A673 (cell line): ENCODE measurements at places on chromosomes 12 and 14. TPM values are rescaled to one million over a fixed set of nuclear protein-coding genes. Genes with fewer than 3 reads are reported as not detected.

DNA sequence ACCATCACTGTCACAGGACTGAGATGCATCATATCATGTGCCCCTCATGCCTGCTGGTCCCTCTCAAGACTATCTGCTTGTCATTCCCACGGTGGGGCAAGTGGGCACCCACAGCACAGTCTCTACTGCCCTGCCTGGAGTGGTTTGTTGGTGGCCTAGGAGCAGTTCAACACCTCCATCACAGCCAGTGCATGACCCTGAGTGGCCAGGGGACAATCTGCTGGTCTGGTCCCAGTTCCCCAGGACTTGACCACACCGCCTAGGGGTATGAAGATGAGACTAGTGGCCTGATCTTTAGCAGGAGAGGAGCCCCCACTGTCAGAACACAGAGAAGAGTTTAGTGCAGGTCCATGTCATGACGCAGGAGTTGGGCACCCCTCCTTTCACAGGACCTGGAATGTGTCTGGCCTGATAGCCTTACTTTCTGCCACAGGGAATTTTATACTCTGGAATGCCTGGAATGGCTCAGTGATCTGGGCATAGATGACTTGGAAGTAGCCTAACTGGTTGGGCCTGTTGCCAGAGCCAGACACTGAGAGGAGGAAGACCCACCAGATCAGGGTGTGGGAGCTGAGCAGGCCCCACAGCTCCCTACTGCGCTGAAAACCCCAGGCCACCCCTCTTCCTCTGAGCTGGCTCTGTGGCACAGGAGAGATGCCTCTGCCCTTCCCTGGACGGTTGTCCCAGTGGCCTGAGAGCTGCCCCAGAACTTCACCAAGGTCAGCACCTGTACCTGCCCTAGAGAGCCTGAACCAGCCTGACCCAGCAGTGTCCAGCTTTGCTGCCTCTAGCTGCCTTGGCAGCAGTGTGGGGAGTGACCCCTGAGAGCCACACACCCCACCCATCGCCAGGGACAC, 83.3 kb downstream of the PUS7L start:
- peaks cover 10% of the 10 kb centered on the region for H3K27me3 ChIP-seq
- no peak for DNase-seq
- H3K36me3 ChIP-seq: no peaks in the 10 kb centered on the region
- no peaks in the 10 kb centered on the region for H3K4me1 ChIP-seq
- H3K4me3 ChIP-seq: no peak overlapping the region
- no peak overlapping the region for H3K27ac ChIP-seq

- no peak overlapping the region for H3K27ac ChIP-seq
- H3K36me3 ChIP-seq: no peaks in the 10 kb centered on the region
- no peak overlapping the region for H3K4me3 ChIP-seq
- peak; percentile 60 for DNase-seq
These were observed 90.9 kb downstream of the GALNT9 start for GRCh38 chr12:132238488-132238854.

- no peak for DNase-seq
- H3K4me3 ChIP-seq: no peak overlapping the region
- H3K36me3 ChIP-seq: no peaks in the 10 kb centered on the region
These were observed 32.7 kb downstream of the DDX47 start for GRCh38 chr12:12845794-12846243.

- H3K4me3 ChIP-seq: no peak overlapping the region
- no peak overlapping the region for H3K27ac ChIP-seq
- peaks cover 42% of the 10 kb centered on the region for H3K4me1 ChIP-seq
- H3K36me3 ChIP-seq: no peaks in the 10 kb centered on the region
These were observed 126.9 kb upstream of the FGD4 start for GRCh38 chr12:32272465-32272864.

- H3K4me3 ChIP-seq: no peak overlapping the region
- no peaks in the 10 kb centered on the region for H3K27me3 ChIP-seq
- no peak for DNase-seq
- no peak overlapping the region for H3K27ac ChIP-seq
- no peaks in the 10 kb centered on the region for H3K36me3 ChIP-seq
These were observed 240.3 kb upstream of the PDZRN4 start for GRCh38 chr12:40947797-40948196.

DNA sequence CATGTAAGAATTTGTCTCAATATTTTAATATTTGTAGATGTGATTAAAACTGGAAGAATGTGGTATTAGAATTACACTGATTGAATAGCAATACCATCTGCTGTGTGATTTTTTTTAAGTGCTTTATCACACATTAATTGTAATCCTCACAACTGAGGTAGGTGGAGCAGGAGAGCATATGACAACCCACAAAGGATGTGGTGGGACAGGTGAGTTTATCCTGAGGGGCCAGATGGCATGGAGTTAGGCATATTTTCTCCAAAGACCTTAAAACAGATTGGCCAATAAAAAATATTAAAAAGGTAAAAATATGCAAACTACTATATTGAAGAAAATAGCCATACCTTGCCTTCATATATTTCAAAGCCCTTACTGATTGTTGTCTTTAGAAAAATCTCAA, 7.8 kb downstream of the LRRC10 start:
- DNase-seq: no peak
- no peaks in the 10 kb centered on the region for H3K4me1 ChIP-seq
- no peaks in the 10 kb centered on the region for H3K27me3 ChIP-seq
- peaks cover 56% of the 10 kb centered on the region for H3K36me3 ChIP-seq
- no peak overlapping the region for H3K4me3 ChIP-seq
- H3K27ac ChIP-seq: no peak overlapping the region

DNA sequence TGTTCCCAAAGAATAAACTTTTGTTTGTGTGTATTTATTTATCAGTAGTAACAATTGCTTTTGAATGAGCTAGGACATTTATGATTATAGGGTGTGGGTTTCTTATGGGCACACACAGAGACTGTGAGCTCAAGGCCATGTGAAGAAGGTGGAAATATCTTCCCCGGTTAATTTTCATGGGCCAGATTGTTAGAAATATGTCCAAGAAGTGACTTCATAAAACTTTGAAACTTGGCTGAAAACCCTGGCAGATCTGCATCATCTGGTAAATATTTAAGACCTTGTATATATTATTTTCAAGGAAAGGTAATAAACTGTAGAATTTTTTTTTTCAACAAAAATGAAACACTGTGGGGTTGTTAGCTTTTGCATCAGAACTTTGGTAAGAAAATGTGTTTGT, 53.5 kb upstream of the RNU6-8 start:
- no peaks in the 10 kb centered on the region for H3K27me3 ChIP-seq
- no peak overlapping the region for H3K4me3 ChIP-seq
- H3K4me1 ChIP-seq: peaks cover 12% of the 10 kb centered on the region
- no peak for DNase-seq

GRCh38 chr14:70638416-70638815, 3.3 kb upstream of the TTC9 start:
- peak; percentile 53 for DNase-seq
- no peak overlapping the region for H3K27ac ChIP-seq
- H3K27me3 ChIP-seq: peaks cover 12% of the 10 kb centered on the region
- H3K4me3 ChIP-seq: no peak overlapping the region
- no peaks in the 10 kb centered on the region for H3K36me3 ChIP-seq
- H3K4me1 ChIP-seq: peaks cover 12% of the 10 kb centered on the region

MYBPC1 gene
- total RNA-seq: 0.09 and 0.49 TPM in 2 replicates

DAO gene
- total RNA-seq: not detected in 2 replicates

PLCZ1 gene
- not detected in 2 replicates for total RNA-seq

CCDC38 gene
- 0.24 and 0.26 TPM in 2 replicates for total RNA-seq

EFS gene
- total RNA-seq: 55.9 and 60.9 TPM in 2 replicates

ABCC9 gene
- 0.04 TPM in 1 of 2 replicates, not detected in the other for total RNA-seq
